ENCODE measurements at places on chromosomes 1 and 21. TPM values are rescaled to one million over a fixed set of nuclear protein-coding genes. Genes with fewer than 3 reads are reported as not detected.

DNA sequence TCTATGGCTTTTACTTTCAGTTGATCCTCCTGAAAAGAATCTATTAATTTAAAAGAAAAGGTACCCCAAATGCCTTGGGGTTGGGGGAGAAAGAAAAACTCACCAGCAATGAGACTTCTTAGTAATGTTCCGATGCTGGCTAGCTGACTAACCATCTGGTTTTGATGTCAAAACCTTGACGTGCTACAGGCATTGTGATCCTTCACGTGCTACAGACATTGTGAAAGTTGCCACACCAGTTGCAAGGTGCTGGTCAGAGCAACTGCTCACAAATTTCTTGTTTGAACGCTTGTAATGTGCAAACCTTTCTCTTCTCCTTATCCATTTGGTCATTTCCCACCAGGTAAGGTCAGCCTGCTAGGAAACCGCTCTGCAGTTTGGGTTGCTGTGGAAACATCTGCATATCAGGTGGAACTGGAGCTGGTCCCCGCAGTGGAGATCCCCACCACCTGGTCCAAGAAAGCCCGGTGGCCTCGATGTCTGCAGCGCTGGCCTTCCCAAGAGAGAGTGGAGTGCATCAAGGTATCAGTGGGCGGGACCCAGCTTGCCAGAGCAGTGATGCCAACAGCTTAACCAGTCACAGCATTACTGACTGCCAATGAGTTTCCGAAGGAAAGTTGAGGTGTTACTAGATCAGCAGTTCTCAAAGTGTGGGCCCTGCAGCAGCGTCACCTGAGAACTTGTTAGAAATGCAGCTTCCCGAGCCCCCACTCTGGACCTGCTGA, 16.1 kb downstream of the MAB21L3 start:
- DNase-seq: no peak

DNA sequence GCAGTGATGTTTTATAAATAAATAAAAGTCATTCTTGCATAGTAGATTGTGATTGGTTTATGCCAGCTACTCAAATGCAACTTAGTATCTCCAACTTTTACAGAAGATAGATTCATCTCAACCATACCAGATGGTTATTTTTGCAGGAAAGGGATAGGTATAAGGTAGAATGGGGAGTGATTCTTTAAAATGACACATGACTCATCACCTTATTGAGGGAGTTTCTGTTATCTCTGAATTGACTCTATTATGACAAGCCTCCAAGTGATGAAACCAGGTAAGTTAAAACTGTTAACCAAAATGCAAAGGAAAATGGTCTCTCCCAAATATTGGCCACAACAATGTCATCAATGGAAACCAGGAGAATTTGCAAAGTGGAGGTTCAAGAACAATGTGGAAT, 54.5 kb downstream of the PTPRC start:
- no peak for DNase-seq

- DNase-seq: no peak
Observed at GRCh38 chr21:33368576-33368975, 34.6 kb upstream of the IFNGR2 start.

- no peak for DNase-seq
Observed at GRCh38 chr1:163834778-163835177, 513.0 kb downstream of the NUF2 start.

DNA sequence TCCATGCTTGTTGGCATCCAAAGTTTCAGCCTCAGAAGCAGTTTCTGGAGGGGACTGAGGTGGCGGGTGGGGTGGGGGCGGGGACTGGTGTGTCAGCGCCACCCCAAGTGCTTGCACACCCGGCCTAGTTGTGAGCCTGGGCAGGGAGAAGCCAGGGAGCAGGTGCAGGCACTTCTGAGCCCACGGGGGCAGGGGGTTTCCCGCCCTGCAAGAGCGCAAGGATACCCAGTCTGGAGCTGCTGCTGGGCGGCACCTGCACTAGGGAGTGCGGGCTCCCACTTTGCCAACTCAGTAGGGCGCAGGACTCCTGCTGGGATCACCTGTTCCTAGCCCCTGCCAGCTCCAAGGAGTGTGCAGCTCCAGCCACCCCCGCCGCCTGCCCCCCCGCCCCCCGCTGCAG, 33.5 kb downstream of the MAGI3 start:
- no peak for DNase-seq

Gene MOB3C
- 11.6 TPM for total RNA-seq

Gene ID3
- total RNA-seq: 90.6 TPM

Gene GPR37L1
- total RNA-seq: 0.72 TPM

Gene ANGPTL1
- total RNA-seq: 14.8 TPM
